ENCODE measurements at places on chromosomes 6 and 20.

- no peak for DNase-seq
Measured at GRCh38 chr6:14174996-14175395, 57.4 kb downstream of the CD83 start.

- no peak for DNase-seq
Measured at GRCh38 chr20:61599541-61599992, 347.5 kb downstream of the CDH4 start.

DNA sequence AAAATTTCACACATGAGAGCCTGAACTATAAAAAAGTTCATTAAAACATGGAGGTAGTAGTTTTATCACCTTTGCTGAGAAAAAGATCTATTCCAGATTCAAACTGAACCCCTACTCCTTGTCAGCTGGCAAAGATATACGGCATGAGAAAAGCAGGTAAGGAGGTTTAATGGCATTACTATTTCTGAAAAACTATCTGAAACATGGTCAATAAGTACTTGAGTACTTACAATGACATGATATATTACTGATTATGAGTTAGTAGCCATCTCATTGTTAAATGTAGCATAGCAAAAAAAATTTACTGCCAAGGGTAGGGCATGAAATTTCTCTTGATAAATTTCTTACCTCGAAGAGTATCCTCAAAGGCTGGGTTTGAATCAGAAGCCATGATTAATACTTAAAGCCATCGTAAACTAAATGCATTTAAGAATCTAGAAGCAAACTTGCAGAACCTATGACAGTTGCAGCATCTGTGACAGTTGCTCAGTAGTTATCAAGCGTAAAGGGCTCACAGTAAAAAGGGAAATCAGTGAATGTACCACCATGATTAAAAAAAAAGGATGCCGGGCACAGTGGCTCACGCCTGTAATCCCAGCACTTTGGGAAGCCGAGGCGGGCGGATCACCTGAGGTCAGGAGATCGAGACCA, 8.7 kb downstream of the SLC17A5 start:
- DNase-seq: no peak

- DNase-seq: no peak
Measured at GRCh38 chr20:39429726-39430125, 467.6 kb downstream of the DHX35 start.
